Activated CD4-positive, alpha-beta T cell treated with anti-CD3 and anti-CD28 coated beads for 24 hours (primary cell): ENCODE measurements at places on chromosomes 16 and 17.

- DNase-seq = no peak
Observed at GRCh38 chr16:28607116-28607623, 2.7 kb downstream of the SULT1A1 start.

DNA sequence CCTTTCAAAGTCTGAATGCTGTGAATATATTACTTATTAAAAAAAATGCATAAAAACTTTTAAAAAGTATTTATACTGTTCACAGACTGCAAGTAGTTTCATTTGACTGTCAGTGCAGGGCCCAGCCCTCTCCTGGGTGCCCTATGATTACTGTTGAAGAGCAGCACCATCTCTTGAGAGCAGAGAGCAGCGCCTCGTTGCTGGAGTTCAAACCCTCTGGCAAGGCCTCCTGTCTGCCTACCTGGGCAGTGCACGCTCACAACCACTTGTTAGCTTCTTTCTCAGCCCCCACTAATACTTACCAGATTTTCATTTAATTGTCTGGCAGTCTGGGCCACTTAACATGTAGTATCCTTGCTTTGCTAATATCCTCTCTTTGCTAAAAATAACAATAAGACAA lies 233.4 kb downstream of the PHKB start:
- no peak for DNase-seq

DNA sequence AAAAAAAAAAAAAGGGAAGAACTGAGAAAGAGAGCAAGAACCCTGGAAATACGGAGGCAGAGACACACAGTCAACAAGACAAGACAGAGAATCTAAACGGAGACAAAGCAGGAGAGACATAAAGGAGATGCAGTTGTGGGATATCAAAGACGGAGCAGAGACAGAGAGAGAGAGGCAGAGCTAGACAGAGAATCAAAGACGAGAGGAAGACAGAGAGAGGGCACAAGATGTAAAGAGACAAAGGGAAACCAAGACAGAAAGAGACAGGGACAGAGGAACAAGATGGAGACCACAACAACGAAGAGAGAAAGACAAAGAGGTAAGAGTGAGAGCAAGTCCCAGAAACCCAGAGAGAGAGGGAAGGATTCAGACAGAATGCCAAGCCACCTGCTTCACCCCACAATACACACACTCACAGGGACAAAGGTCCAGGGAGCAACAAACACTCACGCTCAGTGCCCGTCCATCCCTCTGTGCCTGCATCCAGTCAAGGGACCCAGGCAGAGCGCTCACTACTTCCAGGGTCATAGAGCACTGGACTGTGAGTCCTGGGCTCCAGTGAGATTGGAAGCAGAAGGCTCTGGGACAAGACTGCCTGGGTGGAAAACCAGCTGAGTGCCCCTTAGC lies 88.9 kb downstream of the C16orf78 start:
- DNase-seq = no peak

DNA sequence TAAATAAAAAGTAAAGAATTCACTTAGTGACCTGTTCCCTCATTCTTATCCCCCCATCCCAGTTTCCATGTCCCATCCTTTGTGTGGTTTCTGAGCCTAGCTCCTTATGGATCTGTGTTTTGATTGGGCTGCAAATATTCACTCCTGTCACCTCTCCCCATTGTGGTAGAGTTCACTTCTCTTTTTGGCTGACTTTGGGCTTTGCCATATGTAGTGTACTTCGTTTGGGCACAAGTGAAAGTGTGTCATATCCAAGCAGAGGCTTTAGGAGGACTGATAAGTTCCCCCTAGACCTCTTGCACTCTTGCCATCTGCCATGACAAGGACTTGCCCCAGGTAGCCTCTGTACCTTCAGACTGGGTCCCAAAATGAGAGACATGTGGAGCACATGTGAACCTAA lies 13.0 kb upstream of the DHRS7B start:
- no peak for DNase-seq

GRCh38 chr16:84246679-84247077 lies 6.9 kb upstream of the KCNG4 start:
- DNase-seq = no peak

- DNase-seq = no peak
Observed at GRCh38 chr17:9206741-9207332, 185.5 kb downstream of the NTN1 start.

DNA sequence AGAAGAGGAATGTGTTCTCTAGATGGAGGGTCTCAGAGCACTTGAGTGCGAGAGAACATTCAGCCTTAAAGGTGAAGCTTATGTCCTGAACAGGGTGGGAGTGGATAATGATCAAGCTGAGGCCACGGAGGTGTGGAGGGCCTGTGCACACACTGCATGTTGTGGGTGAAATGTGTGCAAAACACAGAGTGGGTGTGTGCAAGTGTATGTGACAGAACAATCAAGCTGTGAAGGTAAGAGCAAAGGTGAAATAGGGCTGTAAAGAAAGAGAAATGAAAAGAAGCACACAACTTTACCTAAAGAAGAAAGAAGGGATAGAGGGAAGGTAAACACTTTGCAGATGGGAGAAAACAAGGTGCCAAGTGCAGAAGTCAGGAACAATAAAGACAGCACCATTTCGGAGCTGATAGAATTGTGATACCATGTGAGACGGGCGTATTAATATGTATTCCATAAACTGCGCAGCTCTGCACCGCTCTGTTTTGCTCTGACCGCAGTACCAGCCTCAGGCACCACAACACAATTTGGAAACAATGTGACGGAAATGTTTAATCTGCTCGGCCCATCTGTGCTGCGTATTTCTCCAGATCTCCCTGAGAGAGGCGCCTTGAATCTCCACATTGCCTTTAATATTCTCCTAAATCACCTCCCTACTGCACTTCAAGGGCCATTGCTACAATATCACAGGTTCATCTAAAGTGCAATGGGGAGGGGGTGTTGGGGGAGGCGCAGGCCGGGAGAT lies 40.6 kb downstream of the SNX11 start:
- DNase-seq = no peak
